ENCODE measurements at places on chromosomes 5 and 9.
A peak's percentile ranks its signal among the peaks of the same experiment; 100 is the strongest.

DNA sequence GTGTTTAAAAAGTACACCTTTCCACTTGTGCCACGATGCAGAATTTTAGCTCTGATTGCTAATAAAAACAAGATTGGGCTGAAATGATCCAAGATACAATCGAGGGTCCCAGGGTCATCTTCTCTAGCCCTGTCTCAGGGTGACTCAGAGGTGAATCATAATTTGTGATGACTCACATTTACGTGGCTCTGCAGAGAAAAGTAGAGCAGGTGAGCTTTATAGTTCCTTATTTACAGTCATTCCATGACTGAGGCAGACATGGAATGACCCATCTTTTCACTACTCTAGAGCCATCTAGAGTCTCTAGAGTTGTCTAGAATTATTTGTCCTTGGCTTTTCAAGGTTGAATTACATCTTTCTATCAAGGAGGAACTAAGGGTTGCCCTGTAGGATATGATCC is 155.2 kb downstream of the GAS1 start:
- DNase-seq: no peak

DNA sequence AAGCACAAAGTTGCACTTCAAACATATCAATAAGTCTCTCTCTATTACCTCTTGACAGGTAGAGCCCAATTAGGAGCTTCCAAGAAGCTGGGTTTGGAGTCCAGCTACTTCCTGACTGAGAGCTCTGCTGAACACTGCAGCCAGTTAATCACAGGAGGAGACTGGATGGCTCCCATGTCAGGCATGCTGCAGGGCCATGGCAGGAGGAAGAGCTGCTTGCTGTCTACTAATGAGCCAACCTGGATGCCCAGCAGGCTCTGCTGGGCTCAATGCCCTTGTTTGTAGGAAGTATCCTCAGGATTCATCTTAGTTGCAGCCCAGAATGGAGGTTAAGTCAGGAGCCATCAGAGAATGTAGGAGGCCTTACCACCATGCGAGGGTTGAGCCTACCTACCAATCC is 91.9 kb downstream of the TMEM215 start:
- DNase-seq: no peak

DNA sequence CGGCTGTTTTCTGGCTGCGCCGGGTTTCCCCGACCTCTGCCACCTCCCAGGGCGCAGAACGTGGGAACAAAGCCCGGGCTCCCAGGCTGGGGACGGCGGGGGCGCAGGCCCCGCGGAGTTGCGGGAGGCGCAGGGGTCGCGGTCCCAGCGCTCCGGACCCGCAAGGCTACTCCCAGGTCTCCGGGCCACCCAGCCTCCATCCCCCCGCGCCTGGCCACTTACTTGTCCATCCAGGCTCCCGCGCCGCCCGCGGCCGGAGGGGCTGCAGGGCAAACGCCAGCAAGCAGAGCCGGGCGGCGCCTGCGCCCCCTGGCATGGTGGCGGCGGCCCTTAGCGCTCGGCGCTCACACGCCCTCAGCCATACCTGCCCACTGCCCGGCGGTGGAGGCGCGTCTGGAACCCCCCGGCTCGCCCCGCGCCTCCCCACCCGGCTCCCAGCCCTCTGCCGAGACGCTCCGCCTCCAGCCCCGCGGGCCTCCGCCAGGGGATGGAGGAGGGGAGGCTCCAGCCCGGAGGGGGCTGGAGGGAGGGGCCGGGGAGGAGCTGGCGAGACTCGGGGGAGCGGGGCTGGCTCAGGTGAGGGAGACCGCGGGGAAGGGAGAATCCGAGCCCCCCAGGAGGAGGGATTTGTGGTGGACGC is at the start of gene ADAM19:
ADAM19 (minus strand) TSS at position 395 of the 640 bp plus-strand sequence; CDS start at position 316, 79 bp downstream.
- peak; percentile 45 for DNase-seq

DNA sequence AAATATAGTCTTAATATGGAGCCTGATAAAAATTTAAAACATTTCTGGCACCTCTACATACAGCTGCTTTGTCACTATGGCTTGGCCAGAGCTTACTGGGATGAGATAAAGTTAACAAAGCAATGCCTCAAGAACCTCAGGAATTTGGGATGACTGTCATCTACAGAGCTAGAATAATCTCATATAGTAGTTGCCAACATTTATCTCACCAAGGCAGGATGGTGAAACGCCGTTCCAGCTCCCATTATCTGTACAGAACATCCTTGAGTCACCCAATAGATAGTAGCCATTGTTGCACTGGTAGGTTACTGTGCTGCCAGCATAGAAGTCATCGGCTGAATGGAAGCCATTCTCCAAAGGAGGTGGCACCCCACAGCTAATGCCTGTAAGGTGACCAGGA is 94.6 kb upstream of the TXNDC8 start:
- DNase-seq: no peak

DNA sequence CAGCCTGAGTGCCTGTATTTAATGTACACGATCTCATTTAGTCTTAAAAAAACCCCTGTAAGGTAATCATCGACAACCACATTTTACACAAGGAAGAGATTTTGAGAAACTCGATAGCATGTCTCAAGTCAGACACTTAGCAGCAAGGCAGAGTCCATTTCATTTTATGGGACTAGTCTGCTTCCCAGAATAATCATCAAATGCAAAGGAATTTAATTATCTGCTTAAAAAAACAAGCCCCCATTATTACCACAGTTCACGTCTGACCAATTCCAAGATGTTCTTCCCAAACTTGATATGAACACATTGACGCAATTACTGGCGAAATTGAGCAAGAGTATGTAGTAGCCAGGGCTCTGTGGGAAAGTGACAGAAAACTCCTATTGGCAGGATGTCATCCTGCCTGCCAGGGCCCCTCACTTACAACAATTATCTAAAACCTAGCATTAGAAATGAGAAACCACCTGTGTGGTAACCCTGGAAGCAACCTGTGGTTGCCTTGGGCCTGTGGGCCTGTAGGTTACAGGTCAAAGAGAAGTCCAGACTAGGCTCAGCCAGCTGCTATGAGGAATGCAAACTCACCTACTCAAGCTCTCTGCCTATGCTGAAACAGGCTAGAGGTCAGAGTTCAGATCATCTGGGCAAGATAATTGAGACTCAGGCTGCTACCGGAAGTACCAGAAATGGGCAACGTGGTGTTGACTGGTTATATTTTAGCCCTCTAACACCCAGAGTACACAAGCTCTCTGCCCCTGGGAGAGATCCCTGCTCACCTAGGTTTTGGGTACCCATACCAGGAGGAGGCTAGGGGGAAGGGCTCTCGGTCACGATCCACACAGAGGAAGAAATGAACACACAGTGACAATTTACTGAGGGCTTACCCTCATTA is 1.6 kb downstream of the B4GALT1 start:
- DNase-seq: peak; percentile 72

GRCh38 chr5:6402939-6403338 is 24.6 kb upstream of the MED10 start:
- no peak for DNase-seq

- DNase-seq: no peak
These were observed 8.0 kb downstream of the TAF1L start for GRCh38 chr9:32627394-32627954.

GRCh38 chr5:167916261-167916691 is 375.2 kb upstream of the WWC1 start:
- DNase-seq: no peak

DNA sequence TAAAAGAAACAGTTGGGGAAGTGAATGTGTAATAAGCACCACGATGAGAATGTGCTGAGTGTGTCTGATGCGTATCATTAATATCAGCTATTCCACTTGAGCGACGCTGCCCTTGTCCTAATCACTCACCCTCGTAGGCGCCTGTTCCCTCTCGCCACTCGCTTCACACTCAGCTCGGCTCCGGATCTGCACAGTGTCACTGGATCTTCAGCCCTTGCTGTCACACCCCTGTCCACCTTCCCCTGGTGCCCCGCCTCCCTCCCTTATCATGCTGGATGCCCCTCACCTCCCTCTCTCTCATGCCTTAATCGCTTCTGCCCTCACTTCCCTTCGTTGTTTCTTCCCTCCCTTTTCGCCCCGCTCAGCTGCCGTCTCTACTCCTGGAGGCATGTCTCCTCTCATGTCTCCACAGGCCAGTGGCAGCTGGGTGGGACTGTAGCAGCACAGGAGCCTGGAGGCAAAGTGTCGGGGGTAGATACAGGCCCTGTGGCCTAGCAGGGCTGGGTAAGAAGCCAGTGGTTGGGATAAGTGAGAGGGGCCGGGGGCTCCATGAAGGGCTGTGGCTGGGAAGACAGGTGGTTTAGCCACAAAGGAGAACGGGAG is 43.5 kb downstream of the ANKDD1B start:
- DNase-seq: no peak

DNA sequence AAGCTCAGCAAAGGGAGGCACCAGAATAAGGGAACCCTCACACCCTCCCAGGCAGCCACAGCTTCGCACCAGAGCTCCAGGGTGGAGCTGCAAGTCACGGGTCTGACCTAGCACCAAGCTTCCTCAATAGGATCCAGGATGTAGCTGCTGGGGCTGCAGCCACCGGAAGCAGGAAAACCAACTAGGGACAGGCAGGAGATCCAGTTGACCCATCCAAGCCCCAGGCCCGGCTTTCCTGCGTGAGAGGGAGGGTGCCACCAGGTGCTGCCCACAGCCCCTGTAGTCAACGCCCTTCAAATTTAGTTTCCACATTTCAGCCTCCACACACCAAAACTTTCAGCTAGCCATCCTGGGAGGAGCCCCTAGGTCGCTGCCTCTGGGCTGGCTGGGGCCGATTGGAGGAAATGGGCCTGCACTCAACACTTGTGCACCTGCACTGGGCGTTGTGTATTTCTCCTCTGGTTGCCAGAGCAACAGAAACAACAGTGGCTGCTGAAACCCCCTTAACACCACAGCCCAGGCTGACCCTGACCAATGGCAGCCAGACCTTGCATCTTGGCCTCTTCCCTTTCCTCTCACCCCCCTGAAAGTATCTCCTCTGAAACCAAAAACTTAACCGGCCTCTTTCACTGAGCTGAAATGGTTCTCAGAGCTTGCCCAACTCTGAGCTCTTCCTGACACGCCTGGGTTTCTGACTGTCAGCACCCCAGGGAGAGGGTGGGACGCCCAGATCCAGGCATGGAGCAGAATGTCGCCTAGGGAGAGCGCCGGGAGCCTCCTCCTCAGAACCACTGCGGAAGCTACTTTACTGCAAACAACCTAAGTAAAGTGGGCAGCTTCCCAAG is 226.5 kb upstream of the MAP3K1 start:
- DNase-seq: peak; percentile 91

GRCh38 chr9:105360344-105360743 is 87.5 kb upstream of the FSD1L start:
- no peak for DNase-seq

- no peak for DNase-seq
These were observed 10.6 kb downstream of the CDKN2A start for GRCh38 chr9:21983561-21983935.

DNA sequence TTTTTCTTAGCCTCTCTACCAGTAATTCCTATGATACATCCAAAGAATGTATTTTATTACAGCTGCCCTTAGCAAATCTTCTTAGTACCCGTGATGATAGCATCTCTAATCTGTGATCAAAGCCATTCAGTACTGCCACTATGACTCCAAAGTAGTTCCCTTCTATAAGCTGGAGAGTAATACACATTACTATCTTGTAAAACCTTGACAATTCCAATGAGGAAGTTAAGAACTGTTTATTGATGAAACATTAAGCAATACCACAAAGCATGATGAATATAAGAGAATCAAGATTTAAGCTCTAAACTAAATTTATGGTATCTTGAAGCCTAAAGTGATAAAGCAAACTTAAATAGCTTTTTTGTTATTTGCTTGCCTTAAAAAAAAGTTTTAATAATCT is 86.1 kb downstream of the SMIM23 start:
- no peak for DNase-seq

DNA sequence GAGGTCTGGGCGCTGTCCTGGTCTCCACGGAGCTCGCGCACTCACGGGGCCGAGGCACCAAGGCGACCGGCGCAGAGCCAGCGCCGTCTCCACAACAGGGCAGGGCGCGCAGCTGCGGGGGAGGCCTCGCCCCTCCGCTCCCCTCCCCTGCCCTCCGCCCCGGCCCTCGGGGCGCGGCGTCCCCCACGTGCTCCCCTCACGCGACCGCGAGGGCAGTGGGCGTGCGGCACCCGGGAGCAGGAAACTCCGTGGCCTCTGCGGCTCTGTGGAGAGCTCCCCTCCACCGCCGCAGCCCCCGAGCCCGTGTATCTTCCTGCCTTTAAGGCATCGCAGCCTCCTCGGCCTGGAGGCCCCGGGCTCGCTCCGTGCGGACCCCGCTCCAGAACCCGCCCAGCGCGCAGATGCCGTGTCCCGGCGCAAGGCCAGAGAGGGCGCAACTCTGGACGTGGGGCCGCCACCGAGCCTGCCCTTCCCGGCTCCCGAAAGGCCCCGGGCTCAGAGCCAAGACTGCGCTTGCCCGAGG is 708 bp upstream of the TUBB4B start:
- peak; percentile 61 for DNase-seq

- no peak for DNase-seq
These were observed 208.3 kb downstream of the ENC1 start for GRCh38 chr5:74432216-74432615.

DNA sequence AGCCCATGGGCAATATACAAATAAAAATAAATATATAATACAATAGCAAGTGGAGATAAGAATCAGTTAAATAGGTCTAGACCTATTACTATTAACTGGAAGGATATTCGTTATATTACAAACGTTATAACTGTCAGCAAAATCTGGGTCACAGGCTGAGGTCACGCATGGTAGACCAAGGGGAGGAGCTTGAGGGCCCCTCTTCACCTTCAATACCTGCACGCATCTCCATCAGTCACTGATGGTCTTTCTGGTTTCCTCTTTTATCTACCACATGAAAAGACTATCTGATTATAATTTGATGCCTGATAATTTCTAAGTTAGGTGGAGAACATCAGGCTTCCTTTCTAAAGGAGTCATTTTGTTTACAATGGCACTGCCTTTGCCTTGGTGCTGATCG is 43.2 kb downstream of the MAT2B start:
- DNase-seq: no peak

DNA sequence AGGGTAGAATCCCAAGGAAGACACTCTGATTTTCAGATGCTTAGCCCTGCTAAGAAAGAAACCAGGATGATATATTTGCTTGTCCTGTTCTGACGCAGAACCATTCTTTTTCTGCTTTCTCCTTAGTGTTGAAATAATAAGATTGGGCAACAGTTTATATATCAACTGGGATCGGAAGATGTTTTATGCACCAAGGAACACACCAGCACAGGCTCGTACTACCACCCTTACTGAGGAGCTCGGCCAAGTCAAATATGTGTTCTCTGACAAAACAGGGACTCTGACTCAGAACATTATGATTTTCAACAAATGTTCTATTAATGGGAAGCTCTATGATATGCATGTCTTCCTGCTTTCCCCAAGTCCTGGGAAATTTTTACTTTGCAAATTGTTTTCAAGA is 19.0 kb upstream of the RUSC2 start:
- no peak for DNase-seq
